NCI-H446 treated with DMSO at 0.1 percent for 48 hours (cell line): ENCODE measurements at places on chromosomes 2 and 18.
A peak's percentile ranks its signal among the peaks of the same experiment; 100 is the strongest.

DNA sequence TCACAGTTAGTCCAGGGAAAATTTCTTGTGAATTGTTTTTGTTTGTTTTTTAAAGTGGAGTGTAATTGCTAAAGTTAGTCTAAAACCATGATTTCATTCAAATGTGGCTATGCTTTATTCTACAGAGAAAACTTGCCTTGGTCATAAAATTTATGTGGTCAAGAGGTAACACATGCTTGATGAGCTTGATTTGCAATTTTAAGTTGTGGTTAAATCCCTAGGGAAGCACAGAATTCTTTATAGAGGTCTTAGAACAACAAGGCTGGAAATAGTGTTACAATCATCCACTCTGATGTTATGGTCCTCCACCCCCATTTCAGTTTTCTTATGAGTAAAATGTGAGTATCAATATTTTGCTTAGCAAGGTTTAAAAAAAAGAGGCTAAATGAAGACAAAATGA lies 359.6 kb downstream of the NRXN1 start:
- DNase-seq, result no peak

GRCh38 chr2:240362216-240362755 lies 73.2 kb upstream of the GPC1 start:
- no peak for DNase-seq

DNA sequence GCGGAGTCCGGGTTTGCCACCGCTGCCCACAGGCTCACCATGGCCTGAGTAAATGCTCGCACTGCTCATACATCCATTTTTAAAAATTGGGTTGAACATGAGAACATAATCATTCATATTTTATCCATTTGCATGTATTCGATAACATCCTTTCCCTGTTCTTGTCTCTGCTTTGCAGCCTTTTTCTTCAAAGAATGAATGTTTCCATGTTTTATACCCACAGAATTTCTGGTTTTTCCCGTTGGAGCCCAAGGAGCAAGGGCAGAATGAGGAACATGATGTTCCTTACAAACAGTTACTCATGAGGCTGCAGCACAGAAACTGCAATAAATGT lies 146.5 kb downstream of the CCDC74A start:
- no peak for DNase-seq

DNA sequence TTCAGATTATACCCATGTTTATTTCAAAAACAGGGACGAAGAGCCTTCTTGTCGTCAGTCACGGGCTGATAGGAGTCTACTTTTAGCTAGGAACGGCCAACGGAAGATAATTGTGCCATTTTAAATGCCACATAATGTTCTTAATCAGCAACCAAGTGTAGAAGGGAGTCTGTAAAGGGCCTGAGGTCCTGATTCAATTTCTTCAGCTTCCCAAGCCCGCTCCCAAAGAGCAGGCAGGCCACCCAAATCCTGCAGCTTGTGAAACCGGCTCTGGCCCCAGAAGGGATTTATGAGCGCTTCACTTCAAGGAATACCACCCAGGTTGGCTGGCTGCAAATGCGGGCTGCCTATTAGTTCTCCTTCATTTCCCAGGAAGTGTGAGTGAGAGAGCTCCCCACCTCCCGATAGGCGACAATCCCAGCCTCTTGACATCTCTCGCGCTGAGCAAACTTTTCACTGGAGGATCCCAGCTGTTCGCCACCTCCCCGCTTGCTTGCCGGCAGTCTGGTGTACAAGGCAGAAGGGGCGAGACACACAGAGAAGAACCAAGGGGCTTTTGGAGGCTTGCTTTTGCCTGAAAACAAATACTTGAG lies 272.9 kb downstream of the CDH20 start:
- DNase-seq, result peak; percentile 86

DNA sequence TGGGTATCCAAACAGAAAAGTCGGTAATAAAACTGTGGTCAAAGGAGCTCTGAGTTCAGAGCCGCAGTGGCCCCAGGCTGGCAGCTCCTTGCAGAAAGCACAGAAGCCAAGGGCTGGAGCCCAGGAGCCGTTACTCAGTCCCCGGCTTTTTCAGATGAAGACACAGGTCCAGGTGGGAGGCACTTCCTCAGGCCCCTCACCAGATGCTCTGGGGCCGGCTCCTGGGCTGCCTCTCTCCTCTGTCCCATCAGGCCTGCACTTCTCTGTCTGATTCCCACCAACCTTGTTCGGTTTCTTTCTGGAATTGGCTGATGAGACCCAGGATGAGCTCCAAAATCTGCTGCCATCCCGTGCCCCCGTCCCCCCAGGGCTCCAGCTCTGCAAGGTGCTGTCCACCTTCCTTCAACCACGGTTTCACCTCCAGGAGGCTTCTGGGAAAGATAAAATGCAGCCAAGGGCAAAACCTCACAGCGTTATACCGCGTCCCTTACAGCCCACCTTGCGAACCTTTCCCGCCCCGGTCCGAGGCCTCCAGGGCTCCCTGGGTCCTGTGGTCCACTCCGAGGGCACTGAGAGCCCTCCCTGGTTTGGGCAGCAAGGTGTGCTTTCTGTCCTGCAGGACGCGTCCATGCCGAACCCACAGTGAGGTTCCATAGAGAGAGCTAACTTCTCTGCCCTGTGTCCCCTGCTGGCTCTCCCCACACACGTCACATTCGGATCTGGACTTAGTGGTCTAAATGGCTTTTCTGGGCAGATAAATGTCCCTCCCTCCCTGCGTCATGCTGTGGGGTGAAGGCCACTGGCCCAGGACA lies 102.9 kb downstream of the TPO start:
- DNase-seq, result no peak

DNA sequence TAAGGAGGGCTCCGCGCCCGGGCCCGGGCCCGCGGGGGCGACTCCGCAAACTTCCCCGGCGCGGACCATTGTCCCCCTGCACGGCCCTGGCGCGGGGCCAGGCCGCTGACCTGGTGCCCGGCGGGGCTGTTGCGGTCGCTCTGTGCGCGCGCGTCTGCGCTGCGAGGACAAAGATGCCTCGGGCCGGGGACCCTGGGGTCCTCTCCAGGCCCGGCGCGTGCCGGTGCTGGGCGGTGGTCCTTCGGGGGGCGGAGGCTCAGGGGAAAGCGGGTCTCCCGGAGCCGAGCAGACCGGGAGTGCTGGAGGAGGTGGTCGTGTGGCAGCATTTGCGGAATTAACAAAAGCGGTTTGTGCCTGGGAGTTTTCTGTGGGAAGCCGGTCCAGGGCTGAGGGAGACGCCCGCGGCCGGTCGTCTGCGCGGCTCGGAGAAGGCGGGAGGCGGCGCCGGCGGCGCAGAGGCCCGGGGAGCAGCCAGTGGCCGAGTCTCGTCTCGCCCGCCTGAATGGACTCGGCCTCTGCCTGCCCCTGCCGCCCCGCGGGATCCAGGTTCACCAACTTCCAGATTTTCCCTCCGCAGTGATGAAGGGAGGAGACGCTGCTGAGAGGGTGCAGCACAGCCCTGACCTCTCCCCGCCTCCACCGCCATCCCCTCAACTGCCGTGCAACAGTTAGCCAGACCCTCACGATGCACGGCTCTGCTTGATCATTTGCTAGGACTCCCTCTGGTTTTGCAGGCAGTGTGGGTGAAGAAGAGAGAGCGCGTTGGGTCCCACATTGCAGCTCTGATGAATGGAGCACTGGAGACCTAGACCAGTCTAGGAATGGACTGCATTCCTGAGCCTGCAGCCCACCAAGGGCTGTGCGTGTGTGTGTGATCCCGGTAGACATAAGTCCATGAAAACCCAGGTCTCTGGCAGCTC lies 705 bp downstream of the EFR3B start:
- no peak for DNase-seq

DNA sequence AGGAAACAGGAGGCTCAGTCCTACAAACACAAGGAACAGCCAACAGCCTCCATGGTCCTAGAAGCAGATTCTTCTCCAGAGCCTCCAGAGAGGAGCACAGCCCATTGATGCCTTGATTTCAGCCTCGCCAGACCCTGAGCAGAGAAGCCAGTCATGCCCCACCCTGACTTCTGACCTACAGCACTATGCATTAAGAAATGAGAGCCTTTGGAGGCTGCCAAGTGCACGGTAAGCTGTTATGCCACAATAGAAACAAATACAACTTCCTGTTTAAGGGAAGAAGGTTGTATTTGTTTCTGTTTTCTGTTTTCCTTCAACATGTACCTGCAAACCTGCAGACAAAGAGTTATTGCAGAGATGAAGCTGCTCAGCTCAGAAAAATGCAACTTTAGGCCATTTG lies 181.3 kb upstream of the AGAP1 start:
- DNase-seq, result no peak
